ENCODE measurements at places on chromosomes 11 and 22. TPM values are rescaled to one million over a fixed set of nuclear protein-coding genes. Genes with fewer than 3 reads are reported as not detected.

The SCGB1A1 gene
- total RNA-seq = not detected

The APOL3 gene
- not detected for total RNA-seq

The PKNOX2 gene
- total RNA-seq = 15.1 TPM

GRCh38 chr11:119847853-119848252 lies 118.9 kb upstream of the NECTIN1 start:
- no peak overlapping the region for H3K27ac ChIP-seq

GRCh38 chr11:126413426-126413825 lies 57.9 kb downstream of the ST3GAL4 start:
- H3K4me3 ChIP-seq = no peak overlapping the region
- peaks cover 9% of the 10 kb centered on the region for H3K4me1 ChIP-seq
- DNase-seq = no peak
- H3K36me3 ChIP-seq = 0 out of 2 replicates have a peak, but pooled peaks cover 6% of the 10 kb centered on the region

GRCh38 chr11:15800111-15800800 lies 556.1 kb downstream of the SOX6 start:
- H3K4me3 ChIP-seq = no peak overlapping the region
- no peaks in the 10 kb centered on the region for H3K36me3 ChIP-seq
- no peak overlapping the region for H3K27ac ChIP-seq

DNA sequence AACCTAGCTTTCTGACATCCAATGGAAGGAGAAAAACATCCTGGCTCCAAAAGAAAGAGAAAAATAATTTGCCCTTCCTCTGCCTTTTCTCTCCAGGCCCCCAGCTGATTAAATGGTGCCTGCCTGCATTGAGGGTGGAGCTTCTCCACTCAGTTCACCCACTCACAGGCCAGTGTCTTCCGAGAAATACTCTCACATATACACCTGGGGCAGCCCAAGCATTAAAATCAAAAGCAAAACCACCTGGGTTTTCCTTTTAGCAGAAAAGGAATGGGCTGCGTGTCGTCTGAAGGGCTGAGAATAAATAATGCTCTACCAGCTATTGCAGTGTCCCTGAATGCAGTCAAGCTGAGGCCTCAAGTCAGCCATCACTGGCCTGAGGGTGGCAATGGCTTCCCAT lies 1143.8 kb upstream of the TENM4 start:
- H3K4me1 ChIP-seq = no peaks in the 10 kb centered on the region
- no peaks in the 10 kb centered on the region for H3K36me3 ChIP-seq
- no peak overlapping the region for H3K4me3 ChIP-seq
- DNase-seq = no peak
- H3K27me3 ChIP-seq = no peaks in the 10 kb centered on the region

All from SJCRH30 (cell line).